CD4-positive, alpha-beta T cell (primary cell): ENCODE measurements at places on chromosomes 12 and 14. TPM values are rescaled to one million over a fixed set of nuclear protein-coding genes. Genes with fewer than 3 reads are reported as not detected.
A peak's percentile ranks its signal among the peaks of the same experiment; 100 is the strongest.

The KRT72 gene
- 83.4 TPM for total RNA-seq

The PPP4R4 gene
- total RNA-seq: 3.5 TPM

The KCNMB4 gene
- total RNA-seq: 0.53 TPM

The GAS2L3 gene
- 0.22 TPM for total RNA-seq

The CLEC14A gene
- total RNA-seq: not detected

The CCND2 gene
- 159 TPM for total RNA-seq

The FERMT2 gene
- 0.61 TPM for total RNA-seq

The CLEC2A gene
- total RNA-seq: not detected

The PNMA1 gene
- 52.6 TPM for total RNA-seq

The C14orf180 gene
- not detected for total RNA-seq

The FLRT2 gene
- not detected for total RNA-seq

The AICDA gene
- not detected for total RNA-seq

The KSR2 gene
- total RNA-seq: 0.05 TPM

GRCh38 chr12:27711317-27711682, 668 bp downstream of the MRPS35 start:
- no peak for DNase-seq

DNA sequence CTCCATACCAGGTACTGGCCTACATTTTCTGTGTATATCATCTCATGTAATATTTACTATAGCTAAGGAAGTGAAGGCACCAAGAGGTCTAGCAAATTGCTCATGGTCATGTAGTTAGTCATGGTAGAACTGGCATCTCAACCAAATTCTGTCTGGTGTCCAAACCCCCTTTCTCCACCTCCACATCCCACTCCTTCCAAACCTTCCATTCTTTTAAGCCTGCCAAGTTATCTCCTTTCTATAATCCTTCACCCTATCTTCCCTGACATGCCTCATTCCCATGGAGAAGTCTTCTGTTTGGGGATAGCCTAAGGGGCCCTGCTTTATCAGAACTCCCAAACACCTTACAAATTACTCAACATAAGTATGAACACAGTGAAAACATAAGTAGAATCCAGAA, 196.2 kb upstream of the HMGA2 start:
- no peak for DNase-seq

DNA sequence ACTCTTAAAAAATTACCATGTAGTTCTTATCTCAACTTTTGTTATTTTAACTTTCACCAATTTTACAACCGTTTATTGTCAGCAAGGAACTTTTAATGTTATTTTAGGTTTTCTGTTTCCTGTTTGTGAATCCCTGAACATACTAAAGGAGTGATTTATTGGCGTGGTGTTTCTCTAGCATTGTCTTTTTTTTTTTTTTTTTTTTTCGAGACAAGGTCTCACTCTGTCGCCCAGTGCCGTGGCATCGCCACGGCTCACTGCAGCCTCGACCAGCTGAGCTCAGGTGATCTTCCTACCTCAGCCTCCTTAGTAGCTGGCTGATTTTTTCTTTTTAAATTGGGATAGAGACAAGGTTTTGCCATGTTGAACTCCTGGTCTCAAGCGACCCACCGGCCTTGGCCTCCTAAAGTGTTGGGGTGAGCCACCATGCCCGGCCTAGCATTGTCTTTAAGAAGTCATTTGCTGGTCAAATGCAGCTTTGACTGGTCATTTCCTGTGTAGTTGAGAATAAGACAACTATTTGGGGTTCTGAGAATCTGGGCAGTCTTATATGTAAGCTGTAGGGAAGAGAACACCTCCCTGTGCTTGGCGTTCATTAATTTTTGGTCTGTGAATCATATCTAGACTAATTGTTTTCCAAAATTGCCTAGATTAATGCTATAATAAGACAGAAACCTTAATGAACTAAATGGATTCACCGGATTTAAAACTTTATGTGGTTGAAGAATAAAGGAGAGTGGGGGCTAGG, 2.1 kb downstream of the WASHC4 start:
- peak; percentile 14 for DNase-seq

DNA sequence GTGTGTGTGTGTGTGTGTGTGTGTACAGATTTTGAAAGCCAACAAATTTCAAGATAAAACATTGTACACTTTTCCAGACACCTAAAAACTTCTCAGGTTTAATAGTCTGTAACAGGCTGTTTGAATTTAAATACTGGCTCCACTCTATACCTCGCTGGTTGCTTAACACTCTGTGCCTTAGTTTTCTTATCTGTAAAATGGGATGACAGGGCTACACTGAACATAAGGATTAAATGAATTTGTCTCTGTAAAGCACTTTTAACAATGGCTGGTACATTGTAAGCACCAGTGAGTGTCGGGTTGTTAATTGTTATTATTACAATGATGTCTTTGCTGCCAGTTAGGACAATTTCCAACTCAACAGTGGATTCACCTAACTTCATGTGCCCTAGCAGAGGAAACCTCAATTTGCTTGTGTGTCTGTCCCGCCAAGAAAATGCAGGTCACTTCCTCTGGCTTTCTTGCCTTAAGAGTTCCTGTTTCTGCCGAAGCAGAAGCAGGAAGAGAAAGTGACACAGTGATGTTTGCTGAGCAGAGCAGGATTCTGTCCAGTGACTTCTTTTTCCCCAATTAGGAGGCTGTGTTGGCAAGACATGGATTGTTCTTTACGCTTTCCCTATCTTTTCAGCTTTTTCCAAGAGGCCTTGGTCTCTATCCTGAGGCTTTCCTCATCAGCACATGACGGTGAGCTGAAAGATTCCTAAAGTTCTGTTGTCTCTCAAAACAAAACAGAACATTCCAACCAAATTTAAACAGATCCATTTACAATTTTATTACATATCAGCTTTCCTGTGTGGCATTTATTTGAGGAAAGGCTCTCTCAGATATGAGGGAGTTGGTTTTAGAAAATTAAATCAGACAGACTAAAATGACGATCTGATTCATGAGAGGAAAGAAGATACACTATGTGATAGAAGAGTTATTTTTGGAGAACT, 154.1 kb upstream of the ATP2B1 start:
- DNase-seq: peak; percentile 26

DNA sequence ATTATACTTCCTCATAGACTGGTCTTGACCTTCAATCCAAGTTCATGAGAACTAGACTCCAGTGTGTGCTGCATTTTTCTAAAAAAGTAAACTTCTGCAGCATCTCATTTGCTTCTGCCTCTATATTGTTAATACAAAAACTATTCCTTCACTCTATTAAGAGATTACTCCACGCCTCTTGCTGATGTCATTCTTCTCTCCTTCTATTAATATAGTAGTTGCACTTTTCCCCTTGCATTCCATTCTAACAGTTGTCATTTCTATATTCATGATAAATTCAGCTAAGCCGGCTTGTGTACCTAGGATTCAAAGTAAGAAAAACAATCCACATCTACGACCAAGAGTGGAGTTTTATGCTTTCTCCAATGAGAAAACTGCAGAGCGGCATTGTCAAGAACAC, 480.4 kb upstream of the NOVA1 start:
- DNase-seq: no peak

- DNase-seq: no peak
Observed at GRCh38 chr12:102685841-102686240, 205.5 kb upstream of the IGF1 start.

GRCh38 chr14:22200977-22201605, 387.9 kb downstream of the DAD1 start:
- DNase-seq: no peak

GRCh38 chr14:101960225-101960624, 4.1 kb upstream of the DYNC1H1 start:
- no peak for DNase-seq

- no peak for DNase-seq
Observed at GRCh38 chr12:121806546-121807423, 3.0 kb downstream of the SETD1B start.

DNA sequence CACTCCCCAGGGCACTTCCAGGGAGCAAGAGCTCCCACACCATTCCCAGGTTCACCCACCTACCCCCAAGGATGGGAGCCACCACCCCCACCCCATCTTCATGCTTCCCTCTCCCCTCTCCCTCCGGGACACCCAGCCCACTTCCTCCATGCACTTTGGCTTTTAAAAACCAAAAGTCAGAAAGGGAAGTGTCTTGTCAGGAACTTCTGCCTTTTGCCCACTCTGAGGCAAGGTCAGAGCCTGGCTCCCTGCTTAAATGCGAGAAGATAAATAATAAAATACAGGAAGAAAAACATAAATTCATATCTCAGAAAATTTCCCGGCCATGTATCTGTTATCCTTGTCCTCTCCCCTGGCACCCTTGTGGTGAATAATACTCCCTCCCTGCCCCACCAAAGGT, 81.6 kb downstream of the PTGER2 start:
- no peak for DNase-seq

GRCh38 chr12:24244801-24245200, 295.3 kb upstream of the SOX5 start:
- DNase-seq: no peak

GRCh38 chr12:26422839-26423398, 227.5 kb downstream of the SSPN start:
- DNase-seq: no peak

GRCh38 chr12:50074936-50075807, 10.0 kb upstream of the SMARCD1 start:
- DNase-seq: peak; percentile 63

DNA sequence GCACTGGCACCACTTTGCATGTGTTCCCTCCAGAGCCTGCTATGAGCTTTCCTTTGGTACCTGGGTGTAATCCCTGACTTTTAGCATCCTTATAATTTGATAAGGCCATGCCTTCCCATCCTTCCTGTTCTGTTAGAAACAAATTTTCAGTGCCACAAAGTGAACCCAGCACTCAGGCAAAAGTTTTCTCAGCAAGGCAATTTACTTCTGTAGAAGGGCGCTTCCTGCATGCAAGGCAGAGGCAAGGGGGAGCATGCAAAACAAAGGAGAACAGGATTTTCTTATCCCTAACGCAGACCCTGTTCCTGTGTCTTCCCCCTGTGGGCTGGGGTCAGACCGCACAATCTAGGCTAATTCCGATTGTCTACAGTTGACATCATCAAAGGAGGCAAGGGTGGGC, 108.7 kb downstream of the RIN3 start:
- no peak for DNase-seq

DNA sequence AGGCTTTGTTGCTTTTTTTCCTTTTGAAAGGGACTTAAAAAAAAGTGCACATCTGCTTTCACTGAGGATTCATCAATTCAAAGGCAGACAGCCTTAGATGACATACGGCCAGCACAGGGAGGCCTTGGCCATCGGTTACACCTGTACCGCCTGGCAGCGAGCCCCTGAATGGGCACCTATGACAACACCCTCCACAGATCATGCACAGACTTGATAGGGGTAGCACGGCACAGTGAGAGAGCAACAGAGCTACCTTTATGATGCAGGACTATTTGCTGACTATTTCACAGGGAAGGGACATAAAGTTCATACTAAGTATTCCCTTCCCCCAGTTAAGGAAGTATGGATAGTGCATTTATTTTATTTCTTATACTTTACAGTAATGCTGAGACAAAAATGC, 137.9 kb upstream of the ARID2 start:
- no peak for DNase-seq

DNA sequence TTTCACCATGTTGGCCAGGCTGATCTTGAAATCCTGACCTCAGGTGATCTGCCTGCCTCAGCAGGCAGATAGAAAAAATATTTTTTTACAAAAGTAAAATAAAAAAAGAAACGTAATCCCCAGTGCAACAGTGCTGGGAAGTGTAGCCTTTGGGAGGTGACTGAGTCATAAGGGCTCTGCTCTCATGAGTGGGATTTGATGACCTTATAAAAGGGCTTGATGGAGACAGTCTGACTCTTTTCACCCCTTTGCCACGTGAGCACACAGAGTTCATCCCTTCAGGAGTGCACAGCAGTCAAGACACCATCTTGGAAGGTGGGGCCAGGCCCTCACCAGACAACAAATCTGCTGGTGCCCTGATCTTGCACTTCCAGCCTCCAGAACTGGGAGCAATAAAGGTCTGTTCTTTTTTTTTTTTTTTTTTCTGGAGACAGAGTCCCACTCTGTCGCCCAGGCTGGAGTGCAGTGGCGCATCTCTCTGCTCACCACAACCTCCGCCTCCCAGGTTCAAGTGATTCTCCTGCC, 24.7 kb upstream of the DYNC1H1 start:
- DNase-seq: no peak

DNA sequence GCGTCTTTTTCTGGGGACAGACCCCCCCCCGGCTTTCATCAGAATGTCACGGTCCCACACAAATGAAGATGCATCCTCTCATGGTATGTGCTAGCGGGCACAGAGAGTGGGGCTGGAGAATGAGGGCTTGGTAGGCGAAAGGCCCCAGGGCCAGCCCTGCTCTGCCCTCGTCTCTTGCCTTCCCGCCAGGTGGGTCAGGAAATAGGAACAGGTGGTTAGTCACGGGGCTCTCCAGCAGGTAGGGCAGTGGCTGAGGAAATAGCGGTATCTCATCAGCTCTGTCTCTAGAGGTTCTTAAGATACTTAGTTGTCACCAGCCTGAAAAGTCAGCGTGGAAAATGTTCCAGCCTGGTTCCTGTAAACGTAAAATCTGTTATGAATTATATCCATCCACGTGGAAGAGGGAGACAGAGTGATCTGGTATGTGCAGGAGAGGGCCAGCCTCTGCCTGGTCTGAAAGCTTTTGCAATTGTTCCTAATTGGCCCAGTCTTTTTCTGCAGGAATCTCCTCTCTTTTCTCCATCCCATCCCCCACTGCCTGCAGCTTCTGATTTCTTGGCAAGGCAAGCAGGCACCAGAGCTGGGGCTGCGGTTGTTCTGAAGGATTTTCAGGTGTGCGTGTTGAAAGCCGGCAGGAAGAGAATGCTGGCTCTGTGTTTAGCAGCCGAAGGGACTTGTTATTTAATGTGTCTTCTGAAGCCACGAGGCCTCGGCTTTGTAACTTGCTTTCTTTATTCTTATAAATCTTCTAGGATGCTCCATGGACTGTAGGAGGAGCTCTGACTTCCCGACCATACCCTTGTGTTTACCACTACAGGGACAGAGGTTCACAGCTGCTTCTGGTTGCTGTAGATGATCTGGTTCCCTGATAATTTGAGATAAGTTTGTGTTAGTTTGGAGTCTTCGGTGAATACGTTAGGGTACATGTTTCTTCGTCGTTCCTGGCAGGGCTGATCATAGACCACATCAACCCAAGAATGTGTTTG, 131.1 kb downstream of the CACNA1C start:
- DNase-seq: no peak

GRCh38 chr14:64800000-64800399, 79.7 kb downstream of the SPTB start:
- no peak for DNase-seq

DNA sequence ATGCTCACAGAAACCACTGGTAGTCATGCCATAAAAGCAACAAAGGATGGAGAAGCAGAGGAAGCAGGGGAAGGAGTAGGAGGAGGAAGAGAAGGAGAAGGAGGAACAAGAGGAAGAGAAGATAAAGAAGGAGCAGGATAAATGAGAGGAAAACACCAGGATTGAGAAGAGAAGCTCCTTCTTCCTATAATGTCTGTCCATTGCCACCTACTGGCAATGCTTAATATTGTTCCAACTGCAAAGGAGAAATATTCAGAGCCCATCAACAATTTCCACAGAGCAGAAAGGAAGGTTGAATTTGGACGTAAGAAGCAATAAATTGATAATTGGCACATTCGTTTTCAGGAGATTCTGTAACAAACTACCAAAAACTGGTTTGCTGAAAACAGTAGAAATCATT, 898.4 kb downstream of the SLC16A7 start:
- DNase-seq: no peak

GRCh38 chr12:74021937-74022336, 515.7 kb upstream of the ATXN7L3B start:
- no peak for DNase-seq
